Eye (tissue), 1 donor: ENCODE measurements at places on chromosomes 2 and 18.
A peak's percentile ranks its signal among the peaks of the same experiment; 100 is the strongest.

- DNase-seq, result peak; percentile 86
Measured at GRCh38 chr18:76494231-76495005, 624 bp downstream of the ZNF516 start.

GRCh38 chr2:218648088-218648786 is 11.2 kb downstream of the ZNF142 start:
- peak; percentile 74 for DNase-seq

- DNase-seq, result no peak
Measured at GRCh38 chr2:84796798-84797197, 84.1 kb downstream of the TRABD2A start.

DNA sequence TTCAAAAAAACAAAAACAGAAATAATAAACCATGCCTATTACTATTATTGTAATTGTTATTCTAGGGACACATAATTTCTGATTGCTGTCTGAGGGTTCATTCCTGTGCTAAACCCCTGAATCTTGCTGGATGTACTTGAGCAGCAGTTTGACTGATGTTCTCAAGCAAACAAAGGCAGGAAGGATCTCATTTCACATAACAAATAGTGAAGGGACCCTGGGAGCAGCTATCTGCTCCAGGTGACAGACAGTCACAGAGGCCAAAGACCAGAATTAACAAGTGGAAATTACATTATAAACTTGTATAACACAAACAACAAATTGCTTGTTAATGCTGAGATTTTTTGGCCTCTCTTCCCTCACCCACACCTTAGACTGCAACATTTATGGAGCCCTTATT is 284.2 kb downstream of the THSD7B start:
- no peak for DNase-seq

DNA sequence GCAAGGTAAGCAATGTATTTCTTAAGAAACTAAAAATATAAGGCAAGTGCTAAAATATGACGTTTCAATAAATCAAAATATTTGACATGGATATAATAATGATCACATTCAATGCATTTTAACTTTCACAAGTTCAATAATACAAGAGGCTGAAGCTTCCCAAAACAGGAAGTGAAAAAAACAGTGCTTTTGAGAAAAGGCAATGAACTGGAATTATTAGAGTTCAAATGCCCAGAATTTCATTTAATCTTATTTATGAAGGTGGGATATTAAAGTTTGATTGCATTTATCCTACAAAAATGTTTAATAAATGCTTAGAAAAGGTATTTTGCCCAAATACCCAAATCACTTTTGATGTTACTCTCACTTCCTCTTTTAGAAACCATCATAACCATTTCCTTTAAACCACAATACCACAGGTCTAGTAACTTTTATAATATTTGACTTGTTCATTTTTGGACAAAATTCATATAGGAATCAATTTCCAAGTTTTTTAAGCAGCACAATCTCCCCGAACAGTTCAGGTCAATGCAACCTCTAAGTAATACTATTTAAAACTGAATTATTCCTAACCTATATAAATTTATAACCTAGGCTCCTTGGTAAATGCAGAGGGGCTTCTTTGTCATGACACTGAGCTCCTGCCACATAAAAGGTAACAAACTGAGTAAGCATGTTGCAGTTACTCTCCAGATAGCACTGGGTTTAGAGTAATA is 2.1 kb downstream of the NCKAP1 start:
- no peak for DNase-seq

GRCh38 chr18:79496978-79497637 is 101.4 kb downstream of the NFATC1 start:
- DNase-seq, result peak; percentile 79

- no peak for DNase-seq
Measured at GRCh38 chr2:176976736-176977685, 235.6 kb upstream of the HNRNPA3 start.

GRCh38 chr2:64177315-64177714 is 33.1 kb upstream of the PELI1 start:
- DNase-seq, result no peak

- DNase-seq, result no peak
Measured at GRCh38 chr2:150046810-150047209, 440.7 kb downstream of the RND3 start.

- DNase-seq, result peak; percentile 80
Measured at GRCh38 chr2:79219383-79219988, 59.9 kb upstream of the REG3A start.

GRCh38 chr2:177501186-177501585 is 108.6 kb downstream of the AGPS start:
- DNase-seq, result no peak

DNA sequence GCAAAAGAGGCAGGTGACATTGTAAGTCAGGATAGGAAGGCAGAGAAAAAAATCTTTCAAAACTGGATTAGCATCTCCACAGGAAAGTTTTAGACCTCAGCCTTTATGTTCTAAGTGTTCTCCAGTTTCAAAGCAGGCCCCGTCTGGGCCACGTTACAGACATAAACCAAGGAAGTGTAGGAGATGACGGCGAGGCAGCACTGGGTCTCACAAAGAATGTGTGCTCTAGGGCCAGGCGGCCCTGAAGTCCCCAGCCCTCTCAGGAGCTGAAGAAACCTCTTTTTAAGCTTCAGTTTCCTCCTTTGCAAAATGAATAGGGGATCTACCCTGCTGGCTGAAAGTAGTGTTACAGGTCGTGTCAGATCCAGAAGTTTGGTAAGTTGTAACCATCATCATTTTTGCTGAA is 81.7 kb downstream of the SPRED2 start:
- DNase-seq, result peak; percentile 26

- peak; percentile 38 for DNase-seq
Measured at GRCh38 chr2:203685081-203685621, 21.3 kb upstream of the CD28 start.

DNA sequence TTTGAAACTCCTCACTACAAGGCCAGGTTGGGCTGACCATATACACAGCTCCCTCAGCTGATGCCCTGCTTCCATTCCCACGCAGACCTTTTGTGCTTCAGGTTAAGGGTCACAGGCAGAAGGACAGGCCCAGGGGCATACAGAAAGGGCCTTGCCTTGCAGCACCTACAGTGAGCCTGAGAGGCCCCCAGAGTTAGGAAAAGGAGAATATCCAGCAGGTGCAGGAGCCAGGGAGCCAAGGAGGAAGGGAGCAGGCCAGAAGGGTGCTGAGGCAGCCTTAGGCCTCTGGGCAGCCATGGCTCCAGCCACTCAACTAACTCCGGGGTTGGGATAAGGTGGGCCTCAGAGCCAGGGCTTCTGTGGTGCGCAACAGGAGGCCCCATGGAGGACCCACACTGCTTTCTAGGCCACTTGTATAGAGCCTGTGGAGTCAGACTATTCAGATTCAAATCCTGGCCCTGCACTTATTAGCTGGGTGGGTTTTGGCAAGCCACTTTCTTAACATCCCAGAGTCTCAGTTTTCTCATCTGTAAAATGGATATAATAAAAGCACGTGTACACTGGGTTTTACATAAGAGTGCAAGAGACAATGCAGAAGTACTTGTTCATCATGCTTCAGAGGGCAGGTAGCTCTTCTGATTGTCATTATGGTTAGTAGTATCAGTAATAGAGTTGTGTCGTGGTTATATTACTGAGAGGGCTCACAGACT is 214.6 kb upstream of the HAAO start:
- no peak for DNase-seq

GRCh38 chr18:35335866-35336265 is 8.4 kb downstream of the ZNF24 start:
- DNase-seq, result no peak

DNA sequence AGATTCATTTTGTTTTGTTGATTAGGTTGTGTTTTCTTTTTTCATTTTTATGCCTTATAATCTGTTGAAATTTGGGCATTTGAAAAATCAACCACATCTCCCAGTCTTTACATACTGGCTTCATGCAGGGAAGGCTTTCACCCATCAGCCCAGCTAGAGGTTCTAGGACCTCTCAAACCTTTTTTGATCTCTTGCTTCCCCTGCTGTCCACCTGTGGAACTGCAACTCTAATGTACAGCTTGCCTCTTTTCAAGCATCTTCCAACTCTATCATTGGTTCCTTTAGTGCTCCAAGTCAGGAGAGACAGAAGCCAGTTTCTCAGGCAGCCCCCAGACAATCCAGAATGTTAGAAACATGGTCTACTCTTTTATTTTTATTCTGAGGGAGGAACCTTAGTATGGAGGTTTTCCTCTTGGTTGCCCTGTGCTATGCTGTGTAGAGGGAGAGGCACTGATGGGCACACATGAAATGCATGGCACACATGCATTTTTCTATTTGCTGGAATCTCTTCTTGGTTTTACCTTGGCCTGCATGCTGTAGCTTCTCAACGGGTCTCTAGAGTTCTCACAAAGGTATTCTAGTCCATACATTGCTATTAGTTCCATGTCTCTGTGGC is 107.2 kb upstream of the L3MBTL4 start:
- no peak for DNase-seq

- no peak for DNase-seq
Measured at GRCh38 chr2:217436386-217436785, 566.4 kb downstream of the TNS1 start.

DNA sequence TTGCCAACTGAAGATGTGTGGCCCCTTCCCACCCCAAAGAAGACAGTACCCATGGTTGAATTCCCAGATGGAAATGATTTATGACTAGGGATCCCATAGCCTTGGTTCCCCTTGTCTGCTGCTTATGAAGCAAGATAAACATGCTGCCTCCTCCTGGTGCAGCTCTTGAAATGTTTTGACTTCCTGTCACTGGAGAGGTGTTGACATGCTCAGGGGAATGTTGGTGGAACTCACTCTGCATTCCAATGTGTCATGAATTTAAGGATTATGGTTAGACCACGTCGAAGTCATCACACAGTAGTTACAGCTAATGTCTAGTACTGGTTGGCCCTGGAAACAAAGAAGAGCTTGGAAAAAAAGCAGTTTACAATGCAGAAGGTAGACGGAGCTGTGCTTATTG is 69.0 kb upstream of the FAM110C start:
- DNase-seq, result no peak

- no peak for DNase-seq
Measured at GRCh38 chr18:3111523-3112240, 98.7 kb upstream of the LPIN2 start.

GRCh38 chr2:220315098-220315823 is 687.8 kb downstream of the SLC4A3 start:
- no peak for DNase-seq

- DNase-seq, result no peak
Measured at GRCh38 chr2:42113452-42113851, 55.7 kb upstream of the EML4 start.

GRCh38 chr18:28786926-28787325 is 610.0 kb upstream of the CDH2 start:
- DNase-seq, result no peak

- no peak for DNase-seq
Measured at GRCh38 chr2:149006883-149007543, 31.5 kb upstream of the LYPD6B start.

- DNase-seq, result no peak
Measured at GRCh38 chr2:42980764-42981416, 188.5 kb upstream of the HAAO start.

DNA sequence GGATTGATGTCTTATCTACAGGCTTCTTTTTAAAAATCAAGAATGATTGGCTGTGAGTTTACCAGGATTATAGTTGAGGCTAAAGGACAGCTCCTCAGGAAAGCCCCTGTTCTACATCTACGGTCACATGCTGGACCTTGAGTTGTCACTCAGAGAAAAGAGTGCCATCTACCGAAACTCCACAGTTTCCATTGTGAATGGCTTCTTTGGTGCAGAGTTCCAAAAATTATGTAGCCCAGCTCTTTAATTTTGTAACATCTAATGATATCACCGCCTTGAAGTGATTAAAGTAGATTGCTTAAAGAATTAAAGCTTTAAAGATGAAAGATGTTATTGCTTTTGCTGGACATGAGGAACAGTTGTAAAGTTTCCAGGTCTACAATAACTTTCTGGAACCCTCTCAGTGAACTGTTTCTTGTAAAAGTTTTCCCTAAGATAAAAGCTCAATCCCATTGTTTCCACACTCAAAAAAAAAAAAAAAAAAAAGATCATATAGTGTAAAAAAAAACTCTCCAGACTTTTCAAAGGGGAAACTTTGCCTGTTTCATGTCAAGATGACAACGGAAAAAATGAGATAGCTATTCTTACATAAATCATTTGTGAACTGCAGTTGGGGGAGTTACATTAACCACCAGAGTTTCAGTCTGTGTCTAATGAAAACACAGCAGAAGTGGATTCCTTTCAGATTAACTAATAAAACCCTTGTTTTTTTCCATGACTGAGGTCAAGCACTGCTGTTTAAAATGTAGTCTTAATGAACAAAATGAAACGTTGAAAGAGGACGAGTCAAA is 4.3 kb downstream of the COL3A1 start:
- DNase-seq, result peak; percentile 57

GRCh38 chr2:222038067-222038802 is 260.6 kb downstream of the PAX3 start:
- peak; percentile 42 for DNase-seq

GRCh38 chr18:69358212-69358895 is 42.3 kb upstream of the DOK6 start:
- DNase-seq, result no peak

- DNase-seq, result no peak
Measured at GRCh38 chr18:35728676-35729075, 147.1 kb downstream of the GALNT1 start.

- DNase-seq, result peak; percentile 45
Measured at GRCh38 chr2:176999301-176999700, 213.3 kb upstream of the HNRNPA3 start.

DNA sequence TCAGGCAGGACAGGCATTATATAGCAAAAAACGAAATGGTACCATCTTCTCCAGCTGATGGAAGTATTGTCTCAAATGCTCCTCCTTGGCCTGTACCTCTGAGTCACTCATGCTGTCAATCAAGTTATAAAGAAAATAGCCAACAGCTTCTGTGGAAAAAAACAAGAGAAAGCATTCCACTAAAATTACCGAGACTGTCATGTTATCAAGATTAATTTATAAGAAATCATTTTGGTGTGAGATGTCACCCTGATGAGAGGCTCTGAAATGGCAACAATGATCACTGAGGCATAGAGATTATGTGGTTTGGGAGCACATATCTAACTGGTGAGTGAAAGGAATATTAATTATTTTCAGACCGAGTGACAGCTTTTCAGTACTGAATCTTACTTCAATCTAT is 47.4 kb downstream of the LRPPRC start:
- peak; percentile 25 for DNase-seq

DNA sequence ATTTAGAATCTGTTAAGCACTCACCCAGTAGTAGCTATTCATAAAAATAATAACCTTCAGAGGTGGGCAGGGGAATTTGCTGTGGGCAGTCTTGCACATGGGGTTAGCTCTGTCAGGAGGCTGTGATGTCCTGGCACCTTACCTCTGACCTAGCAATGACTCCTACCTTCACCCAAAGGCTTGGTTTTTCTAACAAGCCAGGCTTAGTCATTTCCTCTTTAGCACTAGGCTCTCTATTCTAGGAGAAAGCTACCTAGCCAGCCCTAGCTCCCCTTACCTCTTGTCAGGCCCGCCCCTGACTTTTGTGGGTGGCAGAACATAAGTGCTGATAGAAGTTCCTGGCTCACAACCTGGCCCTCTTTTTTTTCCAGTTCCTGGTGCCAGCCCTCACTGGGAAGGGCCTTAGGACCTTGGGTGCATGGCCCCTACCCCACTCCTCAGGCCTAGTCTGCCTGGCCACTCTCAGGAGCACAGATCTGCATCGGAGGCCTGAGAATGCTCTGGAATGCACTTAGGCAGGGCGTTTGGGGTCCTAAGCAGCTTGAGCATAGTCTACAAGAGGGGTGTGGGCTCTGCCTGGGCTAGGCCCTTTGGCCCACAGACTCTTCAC is 17.7 kb downstream of the CPLX4 start:
- DNase-seq, result no peak
